HuH-7.5 (cell line): ENCODE measurements at places on chromosomes 2 and 18.
A peak's percentile ranks its signal among the peaks of the same experiment; 100 is the strongest.

GRCh38 chr2:20430461-20431300 lies 16.2 kb upstream of the RHOB start:
- no peak for DNase-seq

- no peak for DNase-seq
Observed at GRCh38 chr18:765764-766549, 46.1 kb downstream of the YES1 start.

DNA sequence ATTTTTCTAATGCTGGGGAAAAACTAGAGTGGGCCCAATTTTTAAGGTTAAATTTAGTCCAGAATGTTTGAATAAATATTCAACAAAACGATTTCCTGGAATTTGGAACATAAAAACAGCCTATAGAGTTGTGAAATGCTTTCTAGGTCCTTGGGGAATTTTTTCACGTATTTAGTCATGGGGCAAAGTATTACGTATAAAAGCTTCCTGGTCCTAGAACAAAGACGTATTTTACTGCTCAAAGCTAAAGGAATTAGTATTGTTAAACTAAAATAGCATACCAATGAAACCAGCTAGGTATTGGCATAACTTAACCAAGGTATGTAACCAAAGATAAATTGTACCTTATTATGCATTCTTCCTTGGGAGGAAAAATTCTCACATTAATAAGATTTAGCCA lies 1.6 kb downstream of the SESTD1 start:
- DNase-seq = no peak

DNA sequence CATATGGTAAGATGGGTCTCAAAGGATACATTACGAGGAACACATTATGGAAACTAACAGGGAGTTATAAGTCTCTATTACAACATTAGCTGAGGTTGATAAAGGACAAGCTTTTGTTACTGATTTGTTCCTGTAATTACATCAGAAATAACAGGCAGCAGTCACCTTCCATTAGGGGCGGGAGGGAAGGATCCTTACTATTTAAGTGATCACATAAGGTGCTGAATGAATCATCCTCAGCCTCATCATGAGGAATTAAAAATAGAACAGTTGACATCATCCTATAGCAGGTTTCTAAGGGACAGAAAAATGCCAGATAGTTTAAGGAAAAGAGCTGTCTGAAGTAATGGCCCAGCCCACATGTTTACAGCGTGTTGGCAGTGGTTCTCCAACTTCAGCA lies 86.9 kb upstream of the MGAT5 start:
- DNase-seq = no peak

- no peak for DNase-seq
Observed at GRCh38 chr18:41972067-41972925, 17.3 kb downstream of the PIK3C3 start.

GRCh38 chr2:69495861-69496260 lies 58.6 kb upstream of the NFU1 start:
- no peak for DNase-seq

GRCh38 chr2:40556293-40556692 lies 104.4 kb upstream of the SLC8A1 start:
- no peak for DNase-seq

- DNase-seq = no peak
Observed at GRCh38 chr18:46080156-46080555, 8.1 kb upstream of the PSTPIP2 start.

DNA sequence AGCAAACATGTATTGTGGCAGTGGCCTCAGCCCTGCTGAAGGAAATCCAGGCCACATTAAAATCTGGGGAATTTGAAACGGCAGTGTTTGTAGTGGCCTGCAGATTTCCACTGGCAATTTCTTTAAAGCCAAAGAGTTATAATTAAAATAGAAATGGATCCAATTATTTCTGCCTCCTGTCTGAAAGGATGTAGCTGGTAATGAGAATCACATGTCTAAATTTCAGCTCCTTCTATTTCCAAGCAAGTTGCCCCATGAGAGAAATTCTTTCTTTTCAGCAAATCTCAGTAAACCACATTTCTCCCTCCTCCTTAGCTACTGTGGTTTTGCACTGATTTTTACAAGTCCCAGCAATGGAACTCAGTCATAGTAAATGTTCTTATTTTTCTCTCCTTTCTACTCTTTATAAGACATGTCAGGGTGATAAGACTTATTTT lies 55.4 kb upstream of the ZNF396 start:
- DNase-seq = no peak

- DNase-seq = no peak
Observed at GRCh38 chr2:176388861-176389260, 119.6 kb downstream of the MTX2 start.

GRCh38 chr2:24579053-24579803 lies 88.2 kb downstream of the NCOA1 start:
- no peak for DNase-seq

GRCh38 chr2:170742000-170742399 lies 26.9 kb downstream of the SP5 start:
- no peak for DNase-seq

- no peak for DNase-seq
Observed at GRCh38 chr2:167140767-167141166, 252.5 kb downstream of the XIRP2 start.

- no peak for DNase-seq
Observed at GRCh38 chr2:43142921-43143438, 83.4 kb downstream of the ZFP36L2 start.

- DNase-seq = no peak
Observed at GRCh38 chr2:681312-681711, 4.1 kb upstream of the TMEM18 start.

DNA sequence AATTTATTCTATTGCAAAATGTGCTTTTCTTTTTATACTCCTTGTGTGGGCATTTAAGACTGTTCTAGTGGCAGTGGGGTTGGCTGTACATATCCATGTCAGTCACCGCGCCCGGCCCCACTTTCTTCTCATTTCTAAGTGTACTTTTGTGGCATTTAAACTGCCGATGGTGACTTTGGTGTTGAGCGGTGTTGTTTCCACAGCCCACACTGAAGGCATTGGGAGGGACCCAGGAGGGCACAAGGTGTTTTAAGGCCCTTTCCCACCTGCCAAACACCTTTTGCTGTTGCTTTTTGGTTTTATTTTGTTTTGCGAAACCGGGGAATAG lies 369.7 kb downstream of the MTX2 start:
- DNase-seq = no peak

- DNase-seq = no peak
Observed at GRCh38 chr18:3184275-3184963, 35.3 kb downstream of the MYOM1 start.

GRCh38 chr2:24399434-24400206 lies 39.3 kb upstream of the ITSN2 start:
- DNase-seq = no peak

DNA sequence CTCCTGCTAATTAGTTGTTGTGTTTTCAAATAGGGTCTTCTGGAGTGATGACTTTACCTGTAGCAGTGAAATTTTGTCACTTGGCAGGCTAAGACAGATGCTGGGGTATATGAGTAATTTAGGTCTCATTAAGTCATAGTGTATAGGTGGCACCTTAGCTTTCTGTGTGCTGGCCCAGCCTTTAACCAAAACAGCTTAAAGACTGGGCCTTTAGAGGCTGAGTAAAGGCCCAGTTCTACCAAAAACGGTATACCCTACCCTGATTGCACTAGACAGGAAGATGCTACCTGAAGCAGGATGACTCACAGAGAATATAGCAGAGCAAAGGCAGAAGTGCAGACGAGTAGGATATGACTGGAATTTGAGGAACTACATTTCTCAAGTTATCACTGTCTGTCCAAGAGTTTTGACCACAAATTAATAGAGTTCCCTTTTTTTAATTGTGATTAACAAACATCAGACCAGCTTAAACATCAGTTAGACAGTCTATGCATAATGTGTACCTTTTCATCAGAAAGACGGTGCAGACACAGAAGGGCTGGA lies 337.9 kb upstream of the SALL3 start:
- DNase-seq = no peak

- DNase-seq = no peak
Observed at GRCh38 chr2:58594762-58595161, 353.6 kb upstream of the FANCL start.

GRCh38 chr18:46920067-46920466 lies 2.7 kb downstream of the KATNAL2 start:
- no peak for DNase-seq

- no peak for DNase-seq
Observed at GRCh38 chr2:19351899-19352697, 6.3 kb downstream of the OSR1 start.

DNA sequence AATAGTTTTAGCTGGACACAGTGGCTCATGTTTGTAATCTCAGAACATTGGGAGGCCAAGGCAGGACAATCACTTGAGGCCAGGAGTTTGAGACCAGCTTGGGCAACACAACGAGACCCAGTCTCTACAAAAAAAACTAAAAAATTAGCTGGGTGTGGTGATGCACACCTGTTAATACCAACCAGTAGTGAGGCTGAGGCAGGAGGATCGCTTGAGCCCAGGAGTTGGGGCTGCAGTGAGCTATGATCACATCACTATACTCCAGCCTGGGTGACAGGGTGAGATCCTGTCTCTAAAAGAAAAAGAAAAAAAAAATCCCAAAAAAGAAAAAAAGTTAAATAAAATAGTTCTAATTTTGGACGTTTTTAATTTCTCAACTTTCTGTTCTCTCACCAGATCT lies 68.7 kb downstream of the MAP4K3 start:
- no peak for DNase-seq

GRCh38 chr2:4047961-4048891 lies 344.9 kb downstream of the DCDC2C start:
- no peak for DNase-seq

DNA sequence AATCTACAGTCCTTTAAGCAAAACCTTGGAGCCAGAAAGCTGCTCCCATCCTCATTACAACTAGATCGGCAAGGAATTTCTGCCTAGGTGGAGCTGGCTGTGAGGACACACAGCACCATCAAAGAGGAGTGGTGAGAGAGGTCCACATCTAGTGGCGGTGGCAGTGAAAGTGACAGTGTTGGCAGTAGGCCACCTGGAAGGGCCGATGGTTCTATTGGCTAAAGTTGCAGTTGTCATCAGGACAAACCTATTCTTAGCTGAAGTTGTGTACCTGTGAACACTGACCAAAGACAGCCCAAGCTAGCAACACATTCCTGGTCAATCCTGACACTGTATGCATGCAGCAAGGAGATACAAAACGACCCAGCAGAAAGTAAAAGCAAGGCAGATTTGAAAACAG lies 218.1 kb upstream of the CHAC2 start:
- DNase-seq = no peak

DNA sequence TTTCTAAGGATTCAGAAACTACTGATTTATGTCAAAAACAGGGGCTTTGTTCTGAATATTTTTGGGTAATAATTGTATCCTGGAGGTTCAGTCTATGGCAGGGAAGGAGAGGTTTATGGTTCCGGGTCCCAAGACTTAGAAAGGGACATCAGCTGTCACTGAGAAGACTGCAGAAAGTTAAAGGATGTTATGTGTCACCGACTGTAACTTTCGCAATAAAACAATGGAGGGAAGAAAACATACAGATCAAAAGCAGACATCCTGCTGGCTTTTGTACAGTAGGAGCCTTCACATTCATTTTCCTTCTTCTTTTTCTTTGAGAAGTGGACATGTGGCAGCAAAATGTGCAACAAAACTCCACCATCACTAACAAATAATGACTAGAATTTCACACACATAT lies 900.7 kb upstream of the SOX11 start:
- DNase-seq = no peak

- DNase-seq = peak; percentile 41
Observed at GRCh38 chr2:172995323-172996244, 80.1 kb upstream of the MAP3K20 start.

DNA sequence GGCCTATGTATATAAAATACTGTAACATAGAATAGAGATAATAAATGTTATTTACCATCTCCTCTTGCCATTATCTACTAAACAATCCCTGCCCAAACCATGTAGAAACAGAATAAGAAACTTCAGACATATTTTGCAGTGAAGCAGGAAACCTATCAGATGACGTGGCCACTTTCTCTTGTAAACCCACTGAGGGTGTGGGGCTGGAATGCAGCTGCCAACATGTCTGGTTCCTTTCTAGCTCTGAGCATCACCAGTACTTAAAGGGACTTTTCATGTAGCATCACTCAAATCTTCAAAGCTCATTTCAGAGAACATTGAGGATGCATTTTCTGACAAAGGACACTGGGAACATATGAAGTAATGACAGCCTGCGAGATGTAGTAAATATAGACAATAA lies 251.8 kb downstream of the LPIN1 start:
- no peak for DNase-seq

DNA sequence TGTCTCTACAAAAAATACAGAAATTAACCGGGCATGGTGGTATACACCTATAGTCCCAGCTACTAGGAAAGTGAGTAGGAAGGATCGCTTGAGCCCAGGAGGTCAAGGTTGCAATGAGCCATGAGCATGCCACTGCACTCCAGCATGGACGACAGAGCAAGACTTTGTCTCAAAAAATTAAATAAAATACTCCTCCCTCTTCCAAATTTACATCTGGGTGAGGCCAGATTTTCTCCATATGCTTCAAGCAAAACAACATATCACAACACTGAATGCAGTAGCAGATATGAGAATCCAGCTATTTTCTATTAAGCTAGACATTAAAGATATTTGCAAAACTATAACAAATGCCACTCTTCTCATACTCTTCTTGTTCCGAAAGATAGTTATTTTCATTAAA lies 20.9 kb downstream of the MEMO1 start:
- DNase-seq = no peak

GRCh38 chr2:19505199-19506136 lies 147.0 kb upstream of the OSR1 start:
- DNase-seq = no peak

- DNase-seq = no peak
Observed at GRCh38 chr2:232436381-232437194, 19.4 kb upstream of the ALPI start.

DNA sequence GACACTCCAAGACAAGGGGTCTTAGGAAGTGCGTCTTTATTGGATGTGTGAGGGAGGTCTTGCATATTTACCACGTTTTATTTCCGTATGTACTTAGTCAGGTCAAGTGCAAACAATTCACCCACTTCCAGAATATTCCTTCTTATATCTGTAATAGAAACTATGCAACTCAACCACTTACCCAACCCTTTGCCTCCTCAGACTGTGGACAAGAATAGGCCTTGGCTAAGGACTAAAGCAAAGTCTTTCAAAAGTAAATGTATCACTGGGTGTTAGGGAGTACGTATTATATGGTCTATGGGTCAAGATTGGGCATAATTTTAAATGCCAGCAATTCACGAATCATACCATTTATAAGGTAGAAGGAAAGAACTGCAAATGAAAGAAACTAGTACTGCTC lies 484.8 kb downstream of the MBD2 start:
- DNase-seq = no peak

GRCh38 chr18:31774477-31774785 lies 13.8 kb upstream of the SLC25A52 start:
- no peak for DNase-seq

- no peak for DNase-seq
Observed at GRCh38 chr2:48175254-48175653, 269.0 kb upstream of the FBXO11 start.
